Nucleus accumbens (tissue), 56 donors: ENCODE measurements at places on chromosomes 4 and X.

GRCh38 chr4:39571504-39571903, 44.3 kb upstream of the UGDH start:
- no peak for DNase-seq

- DNase-seq, result no peak
Observed at GRCh38 chrX:135408794-135409193, 12.9 kb upstream of the SMIM10L2A start.

- no peak for DNase-seq
Observed at GRCh38 chr4:125773931-125774330, 459.2 kb downstream of the FAT4 start.

DNA sequence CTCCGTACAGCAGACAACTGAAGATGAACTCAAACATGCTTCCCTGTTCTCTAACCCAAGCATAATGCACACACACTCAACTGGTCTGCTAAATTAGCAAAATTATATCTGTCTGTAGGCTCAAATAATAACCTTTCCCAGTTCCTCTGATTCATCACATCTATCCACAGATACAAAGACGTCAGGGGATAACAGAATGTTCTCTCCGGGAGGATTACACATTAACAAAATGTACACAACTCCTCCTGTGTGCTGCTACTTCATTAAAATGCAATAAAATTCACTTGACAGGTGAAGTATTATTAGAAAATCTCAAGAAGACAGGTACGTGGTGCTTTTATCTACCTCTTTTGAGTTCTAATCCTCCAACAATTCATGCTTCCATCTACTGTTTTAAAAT, 57.4 kb downstream of the FAT1 start:
- DNase-seq, result no peak

DNA sequence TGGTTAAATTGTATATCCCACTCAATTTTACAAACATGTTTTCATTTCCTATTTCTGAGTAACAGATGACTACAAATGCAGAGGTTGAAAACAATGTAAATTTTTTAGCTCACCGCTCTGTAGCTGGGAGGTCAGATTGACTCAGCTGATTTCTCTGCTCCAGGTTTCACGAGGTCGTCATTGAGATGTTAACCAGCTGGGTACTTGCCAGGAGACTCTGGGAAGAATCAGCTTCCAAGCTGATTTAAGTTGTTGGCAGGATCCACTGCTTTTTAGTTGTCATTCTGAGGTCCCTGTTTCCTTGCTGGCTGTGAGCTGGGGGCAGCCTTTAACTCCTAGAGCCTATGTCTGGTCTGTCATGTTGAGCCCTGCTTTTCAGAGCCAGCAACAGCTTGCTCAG, 864.3 kb upstream of the AGA start:
- no peak for DNase-seq

DNA sequence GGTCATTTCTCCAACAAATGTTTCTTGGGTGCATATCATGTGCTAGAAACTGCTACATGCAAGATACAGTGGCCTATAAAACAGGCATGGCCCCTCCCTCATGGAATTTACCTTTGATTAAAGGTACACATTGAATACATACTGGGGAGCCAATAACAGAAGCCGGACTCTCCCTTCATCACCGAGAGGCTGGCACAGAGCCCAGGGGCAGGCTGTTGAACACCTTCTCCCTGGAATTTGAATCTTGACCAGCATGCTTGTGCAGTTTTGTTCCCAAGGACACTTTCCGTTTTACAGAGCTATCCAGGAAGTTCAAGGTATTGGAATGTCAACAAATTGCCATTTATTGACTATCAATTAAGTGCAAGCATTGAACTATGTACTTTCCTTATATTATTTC, 33.2 kb downstream of the PPARGC1A start:
- DNase-seq, result no peak

- DNase-seq, result no peak
Observed at GRCh38 chrX:4710618-4711433, 997.4 kb upstream of the PRKX start.

GRCh38 chr4:151291485-151291884, 14.5 kb downstream of the PRSS48 start:
- DNase-seq, result no peak

DNA sequence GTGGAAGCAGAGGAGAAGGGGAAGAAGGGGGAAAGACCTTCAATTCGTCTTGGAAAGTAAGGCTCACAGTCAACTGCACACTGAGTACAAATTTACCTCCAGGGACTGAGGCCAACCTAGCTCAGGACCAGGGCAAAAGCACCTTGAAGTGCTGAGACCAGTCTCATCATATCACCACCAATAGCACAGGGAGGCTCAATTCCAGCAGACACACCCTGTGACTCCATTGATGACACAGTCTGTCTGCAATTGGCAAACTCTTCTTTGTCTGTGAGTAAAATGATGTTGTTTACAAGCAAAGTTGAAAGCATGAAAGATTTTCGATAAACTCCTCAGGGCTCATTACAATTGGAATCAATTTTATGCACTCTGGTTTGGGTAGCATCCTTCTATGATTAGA, 32.3 kb downstream of the TRIML1 start:
- DNase-seq, result no peak

DNA sequence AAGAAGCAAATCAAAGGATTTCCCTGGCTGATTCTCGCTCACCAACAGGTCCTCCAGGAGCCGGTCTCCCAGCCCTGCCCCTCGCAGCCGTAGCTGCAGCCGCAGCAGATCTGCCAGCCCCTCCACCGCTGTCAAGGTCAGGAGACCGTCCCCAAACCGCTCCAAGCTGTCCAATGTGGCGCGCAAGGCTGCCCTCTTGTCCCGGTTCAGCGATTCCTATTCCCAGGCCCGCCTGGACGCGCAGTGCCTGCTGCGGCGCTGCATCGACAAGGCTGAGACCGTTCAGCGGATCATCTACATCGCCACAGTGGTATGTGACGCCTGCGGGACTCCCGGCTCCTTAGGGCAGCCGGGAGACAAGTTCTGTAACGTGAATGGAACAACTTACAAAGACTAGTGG, 25.6 kb downstream of the SPATA18 start:
- DNase-seq, result no peak

DNA sequence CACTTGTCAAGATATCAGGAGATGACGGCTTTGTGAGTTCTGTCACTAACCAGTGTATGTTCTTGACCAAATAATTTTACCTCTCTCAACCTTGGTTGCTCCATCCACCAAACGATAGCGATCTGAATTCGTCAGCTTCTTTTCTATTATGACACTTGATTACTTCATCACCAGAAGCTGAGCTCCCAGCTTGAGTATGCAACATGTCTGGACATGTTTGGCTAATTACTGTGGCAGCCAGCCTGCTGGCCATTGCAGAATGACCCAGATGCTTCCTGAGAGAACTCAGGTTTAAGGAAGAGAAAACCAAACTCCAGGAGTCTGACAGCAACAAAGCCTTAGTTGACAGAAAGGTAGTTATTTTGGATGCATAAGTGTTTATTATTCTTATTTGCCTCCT, 46.4 kb upstream of the PARM1 start:
- no peak for DNase-seq

GRCh38 chr4:113593400-113594230, 167.9 kb downstream of the CAMK2D start:
- DNase-seq, result no peak

DNA sequence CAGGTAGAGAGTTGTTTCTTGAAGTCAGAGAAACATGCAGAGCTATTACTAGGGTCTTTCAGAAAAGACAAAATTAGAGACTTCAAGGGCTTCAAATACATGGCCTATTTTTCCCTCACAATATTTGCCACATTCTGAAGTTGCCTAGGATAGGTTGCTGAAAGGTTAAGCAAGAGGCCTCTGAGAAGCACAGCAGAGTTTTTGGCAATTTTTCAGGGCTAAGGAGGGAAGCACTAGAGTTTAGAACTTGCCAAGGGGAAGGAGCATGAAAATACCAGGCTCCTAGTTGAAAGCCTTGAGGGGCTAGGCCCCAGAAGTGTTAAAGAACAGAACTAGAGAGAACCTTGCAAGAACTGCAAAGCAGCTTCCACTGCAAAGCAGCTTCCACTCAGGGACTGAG, 86.4 kb downstream of the ANAPC10 start:
- no peak for DNase-seq

- no peak for DNase-seq
Observed at GRCh38 chr4:61886131-61886530, 686.0 kb downstream of the ADGRL3 start.

DNA sequence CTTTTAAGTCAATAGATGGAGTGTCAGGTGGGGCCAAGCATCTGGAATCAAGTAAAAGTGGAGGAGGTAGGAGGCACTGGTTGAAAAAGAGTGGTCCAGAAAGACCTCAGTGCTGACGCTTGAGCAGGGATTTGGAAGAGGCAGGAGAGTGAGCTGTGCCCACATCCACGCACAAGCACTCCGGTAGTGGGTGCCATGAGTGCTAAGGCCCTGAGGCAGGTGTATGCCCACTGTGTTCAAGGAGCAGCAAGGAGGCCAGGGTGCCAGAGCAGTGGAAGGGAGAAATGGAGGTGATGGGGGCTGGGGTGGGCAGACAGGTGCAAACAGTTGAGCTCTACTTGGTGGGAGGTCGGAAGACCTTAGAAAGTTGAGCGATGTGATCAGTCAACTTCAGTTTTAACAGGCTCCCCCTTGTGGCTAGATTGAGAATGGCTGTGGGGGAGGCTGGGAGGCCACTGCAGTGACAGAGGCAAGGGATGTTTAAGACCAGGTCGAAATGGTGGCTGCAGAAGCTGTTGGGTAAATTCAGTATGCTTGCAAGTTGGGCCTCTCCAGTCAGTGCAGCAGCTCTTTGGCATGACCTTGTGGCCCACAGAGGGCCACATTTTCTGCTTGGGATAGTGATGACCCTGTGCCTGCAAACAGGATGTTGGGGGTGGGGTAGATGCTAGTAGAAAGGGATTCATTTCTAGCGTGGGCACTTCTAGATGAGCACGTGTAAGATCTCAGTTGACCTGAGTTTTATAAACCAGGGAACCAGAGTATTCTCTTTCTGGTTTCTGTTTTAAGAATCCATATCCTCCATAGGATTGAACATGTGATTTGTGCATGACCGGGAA, 12.7 kb downstream of the TKTL1 start:
- peak; percentile 11 for DNase-seq

GRCh38 chrX:1124531-1124930, 87.9 kb downstream of the CRLF2 start:
- no peak for DNase-seq

- no peak for DNase-seq
Observed at GRCh38 chr4:16250661-16251365, 24.5 kb upstream of the TAPT1 start.

DNA sequence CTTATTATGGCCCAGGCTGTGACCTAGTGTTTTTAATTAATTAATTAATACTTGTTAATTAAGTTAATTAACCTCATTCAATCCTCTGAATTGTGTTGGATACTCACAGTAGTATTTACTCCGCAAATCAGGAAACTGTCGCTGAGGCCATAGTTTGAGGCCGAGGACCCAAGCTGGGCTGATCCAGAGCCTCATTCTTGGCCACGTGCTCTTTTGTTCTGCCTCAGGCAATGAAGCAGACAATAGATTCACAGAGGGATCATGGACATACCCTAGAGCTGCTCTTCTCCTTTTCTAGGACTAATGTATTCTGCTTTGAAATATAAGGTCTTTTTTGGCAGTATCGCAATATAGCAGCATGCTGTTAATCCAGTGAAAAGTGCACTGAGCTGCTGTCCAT, 24.0 kb upstream of the SNCA start:
- no peak for DNase-seq

DNA sequence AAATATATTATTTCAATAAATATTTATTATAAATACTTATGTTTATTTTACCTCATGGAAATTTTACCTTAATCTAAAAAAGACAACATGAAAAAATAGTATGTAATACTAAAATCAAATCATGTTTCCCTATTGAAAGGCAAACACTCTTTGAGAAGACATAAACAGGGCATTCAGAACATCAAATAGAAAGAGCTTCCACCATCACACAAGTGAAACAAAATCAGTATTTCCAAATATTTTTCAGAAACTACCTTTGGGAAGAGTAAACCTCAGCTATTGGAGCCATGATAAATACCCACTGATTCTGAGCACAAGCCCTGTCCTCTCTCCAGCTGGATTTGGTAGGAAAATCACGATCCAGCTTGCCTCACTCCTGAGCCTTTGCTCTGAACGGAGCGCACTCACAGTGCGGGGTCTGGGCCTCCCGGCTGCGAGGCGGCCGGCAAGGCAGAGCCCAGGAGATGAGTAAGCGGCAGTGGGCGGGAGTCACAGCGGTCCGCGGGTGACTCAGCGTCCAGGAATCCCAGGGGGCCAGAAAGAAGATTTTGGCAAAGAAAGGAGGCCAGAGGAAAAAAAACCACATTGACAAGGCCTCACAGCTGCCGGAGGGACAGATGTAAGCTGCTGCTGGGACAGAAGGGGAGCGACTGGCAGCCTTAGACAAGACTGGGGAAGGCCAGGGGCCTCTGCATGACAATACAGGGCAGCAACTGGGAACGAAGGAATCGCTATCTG, 14.7 kb upstream of the ANXA5 start:
- DNase-seq, result no peak

DNA sequence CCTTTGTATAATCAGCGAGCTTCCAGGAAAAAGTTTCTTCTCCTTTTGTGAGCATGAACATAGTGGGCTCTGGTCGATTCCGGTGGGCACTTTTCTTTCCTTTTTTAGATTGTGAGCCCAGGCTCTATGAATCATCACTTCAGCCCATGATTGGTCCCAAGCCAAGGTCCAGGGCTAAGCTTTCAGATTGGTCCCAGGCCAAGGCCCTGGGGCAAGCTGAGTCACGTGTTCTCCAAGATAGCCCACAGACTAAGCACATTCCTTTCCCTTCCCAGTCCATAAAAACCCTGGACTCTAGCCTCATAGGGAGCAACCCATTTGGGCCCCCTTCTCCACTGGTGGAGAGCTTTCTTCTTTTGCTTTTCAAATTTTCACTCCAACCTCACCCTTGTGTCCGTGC, 430.5 kb downstream of the NAP1L3 start:
- no peak for DNase-seq

GRCh38 chrX:18992829-18993228, 8.9 kb upstream of the PHKA2 start:
- no peak for DNase-seq

- no peak for DNase-seq
Observed at GRCh38 chr4:109589605-109590004, 29.6 kb downstream of the MCUB start.

DNA sequence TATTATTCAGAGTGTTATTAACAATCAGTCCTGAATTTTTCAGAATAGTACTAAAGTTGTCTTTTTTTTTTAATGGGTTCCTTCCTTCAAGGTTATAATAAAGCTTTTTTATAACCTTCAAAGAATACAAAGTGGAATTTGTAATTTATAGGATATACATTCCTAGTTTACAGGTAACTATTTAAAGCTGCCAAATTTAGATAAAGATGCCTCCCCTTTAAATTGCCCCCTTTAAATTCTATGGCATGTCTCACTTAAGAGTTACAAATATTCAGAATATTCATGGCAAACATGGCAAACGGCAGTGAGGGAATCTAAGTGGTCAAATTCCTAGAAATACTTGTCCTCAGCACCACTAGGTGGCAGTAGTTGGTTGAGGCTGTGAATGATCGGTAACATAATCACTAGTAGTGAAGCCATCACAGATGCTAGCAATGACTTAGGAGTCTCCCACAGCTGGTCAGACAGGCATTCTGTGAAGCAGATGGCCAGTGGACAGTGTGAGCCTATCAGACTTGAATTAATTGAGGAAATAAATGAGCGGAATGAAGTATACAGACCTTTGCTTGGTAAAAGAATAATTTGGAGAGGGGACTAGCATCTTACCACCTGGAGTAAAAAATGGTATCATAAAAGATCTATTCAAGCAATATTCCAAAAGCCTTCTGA, 86.4 kb downstream of the CBR4 start:
- DNase-seq, result no peak
